ENCODE measurements at places on chromosomes 11 and 22.

- no peak for DNase-seq
Measured at GRCh38 chr11:20489948-20490347, 102.4 kb downstream of the PRMT3 start.

DNA sequence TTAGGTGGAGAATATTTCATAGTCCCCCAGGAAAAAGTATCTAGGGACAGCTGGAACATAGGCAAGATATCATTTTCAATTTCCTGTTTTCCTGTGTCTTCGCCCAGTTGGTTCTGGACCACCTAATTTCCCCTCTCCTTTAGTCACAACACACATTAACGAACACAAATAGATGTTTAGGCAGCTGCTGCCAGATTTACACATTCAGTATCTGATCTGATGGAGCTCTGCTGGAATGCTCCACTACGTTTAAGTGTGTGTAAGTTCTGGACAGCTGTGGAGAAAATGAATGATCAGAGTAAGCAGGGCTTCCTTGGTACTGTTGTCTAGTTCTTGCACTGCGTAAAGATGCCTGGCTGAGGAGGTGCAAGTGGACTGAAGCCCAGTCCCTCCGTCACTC, 36.1 kb upstream of the CLPB start:
- DNase-seq, result no peak

DNA sequence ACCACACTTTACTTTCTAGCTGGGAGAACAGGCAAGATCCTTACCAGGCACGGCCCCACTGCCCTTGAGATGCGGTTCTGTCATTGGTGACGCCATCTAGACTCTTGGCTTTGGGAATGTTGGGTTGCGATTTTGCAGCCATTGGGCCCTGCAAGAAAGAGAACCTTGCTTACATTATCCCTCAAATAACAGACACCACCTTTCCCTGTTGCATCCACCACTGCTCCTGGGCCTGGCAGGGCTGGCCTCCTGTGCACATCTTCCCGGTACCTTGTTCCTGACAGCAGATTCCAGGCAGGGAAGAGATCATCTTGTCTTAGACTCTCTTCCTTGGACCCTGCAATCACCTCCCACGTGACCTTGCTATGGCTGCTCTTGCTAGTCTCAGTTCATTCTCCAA, 3.4 kb downstream of the DHCR7 start:
- no peak for DNase-seq

- DNase-seq, result no peak
Measured at GRCh38 chr11:528166-528814, 7.1 kb downstream of the HRAS start.

DNA sequence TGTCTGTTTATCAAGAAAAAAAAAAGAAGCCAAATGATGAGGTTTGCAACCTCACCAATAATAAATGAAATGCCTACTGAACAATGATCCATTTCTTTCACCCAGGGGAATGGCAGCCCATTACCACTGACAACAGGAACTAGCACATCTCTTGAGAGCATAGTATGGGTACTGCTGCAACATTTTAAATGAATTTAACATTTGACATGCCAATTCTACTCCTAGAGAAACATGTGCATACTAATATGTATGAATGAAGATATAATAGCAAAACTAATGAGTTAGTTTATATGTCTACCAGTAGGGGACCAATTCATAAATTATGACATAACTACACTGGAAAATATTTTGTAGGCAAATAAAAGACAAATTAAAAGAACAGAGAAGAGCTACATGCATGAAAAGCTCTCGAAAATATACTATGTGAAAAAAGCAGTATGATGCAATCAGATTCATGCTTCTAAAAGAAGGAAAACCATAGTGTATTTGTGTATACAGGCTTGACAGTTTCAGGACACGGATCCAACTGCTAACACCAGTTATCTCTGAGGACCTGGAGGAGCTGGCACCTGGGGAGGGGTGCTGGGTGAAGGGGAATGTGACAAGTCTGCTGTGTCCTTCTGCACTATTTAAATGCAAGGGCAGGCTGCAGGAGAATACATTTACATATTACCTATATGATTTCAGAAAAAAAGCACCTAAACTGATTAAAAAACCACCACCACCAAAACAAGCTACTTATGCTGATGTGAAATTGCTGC, 6.9 kb downstream of the SMCO4 start:
- DNase-seq, result peak; percentile 27

DNA sequence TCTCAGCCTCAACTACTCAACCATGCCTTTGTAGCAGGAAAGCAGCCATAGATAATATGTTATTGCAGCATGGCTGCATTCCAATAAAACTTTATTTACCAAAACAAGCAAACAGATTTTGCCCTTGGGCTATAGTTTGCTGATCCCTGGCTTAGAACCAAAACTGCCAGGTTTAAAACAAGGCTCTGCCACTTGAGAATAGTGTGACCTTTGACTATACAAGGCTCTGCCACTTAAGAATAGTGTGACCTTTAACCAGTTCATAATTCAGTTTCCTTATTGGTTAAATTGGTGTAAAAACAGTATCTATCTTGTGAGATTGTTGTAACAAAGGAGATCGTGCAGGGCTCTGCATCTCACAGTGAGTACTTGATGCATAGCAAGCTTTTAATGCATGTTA, 217.3 kb upstream of the MTNR1B start:
- DNase-seq, result no peak

GRCh38 chr11:119057000-119057769, at the start of gene HYOU1:
TSS of gene HYOU1 (minus strand) at chr11:119057205. CDS start at chr11:119056160, 1,045 bp downstream.
- DNase-seq, result peak; percentile 99

- DNase-seq, result peak; percentile 59
Measured at GRCh38 chr11:46277622-46278386, at the start of gene CREB3L1. TSS of gene CREB3L1 (plus strand) at chr11:46277662. CDS start at chr11:46278112, 450 bp downstream.

GRCh38 chr11:121336279-121336937, 43.8 kb downstream of the SC5D start:
- DNase-seq, result no peak

- no peak for DNase-seq
Measured at GRCh38 chr22:43153899-43154298, 2.5 kb downstream of the TSPO start.

DNA sequence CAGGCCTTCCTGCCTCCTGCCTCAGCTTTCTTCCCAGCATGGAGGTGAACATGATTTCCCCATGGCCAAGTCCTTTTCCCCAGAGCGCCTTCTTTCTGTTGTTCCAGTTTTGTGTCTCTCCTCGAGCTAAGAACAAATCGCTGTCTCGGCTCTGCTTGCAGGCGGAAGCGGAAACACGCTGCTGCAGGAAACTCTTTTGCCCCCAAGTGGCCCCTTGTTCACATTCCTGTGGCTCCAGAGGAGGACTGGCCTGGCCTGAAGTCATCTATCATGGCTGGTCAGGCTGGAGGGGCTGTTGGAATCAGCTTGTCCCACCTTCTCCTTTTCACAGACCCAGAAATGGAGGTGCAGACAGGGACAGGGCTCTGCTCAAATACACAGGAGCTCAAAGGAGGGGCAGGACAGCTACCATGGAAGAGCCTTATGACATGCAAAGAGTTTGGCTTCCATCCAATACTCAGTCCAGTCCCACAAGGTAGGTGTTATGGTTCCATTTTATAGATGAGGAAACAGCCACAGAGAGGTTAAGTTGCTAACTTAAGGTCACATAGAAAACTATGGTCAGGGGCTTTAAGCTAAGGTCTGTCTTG, 182.2 kb upstream of the SYT13 start:
- DNase-seq, result no peak

DNA sequence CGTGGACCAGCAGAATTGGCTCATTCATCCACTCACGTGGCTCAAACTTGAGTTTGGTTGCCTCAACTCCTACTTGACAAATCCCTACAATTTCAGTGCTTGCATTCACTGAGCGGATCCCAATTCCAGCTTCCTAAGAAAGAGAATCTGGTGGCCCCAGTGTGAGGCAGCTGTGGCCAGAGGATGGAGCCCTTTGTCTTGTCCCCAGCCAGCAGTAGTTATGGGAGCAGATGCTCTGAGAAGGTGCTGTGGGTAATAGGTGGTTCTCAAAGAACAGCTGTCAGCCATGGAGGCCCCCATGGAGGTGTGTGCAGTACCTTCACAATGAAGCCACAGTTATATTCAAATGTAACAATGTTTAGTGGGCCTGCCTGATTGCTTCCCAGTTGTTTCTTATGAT, 39.3 kb downstream of the KREMEN1 start:
- no peak for DNase-seq

GRCh38 chr11:68257477-68258362, 14.1 kb downstream of the C11orf24 start:
- peak; percentile 96 for DNase-seq

DNA sequence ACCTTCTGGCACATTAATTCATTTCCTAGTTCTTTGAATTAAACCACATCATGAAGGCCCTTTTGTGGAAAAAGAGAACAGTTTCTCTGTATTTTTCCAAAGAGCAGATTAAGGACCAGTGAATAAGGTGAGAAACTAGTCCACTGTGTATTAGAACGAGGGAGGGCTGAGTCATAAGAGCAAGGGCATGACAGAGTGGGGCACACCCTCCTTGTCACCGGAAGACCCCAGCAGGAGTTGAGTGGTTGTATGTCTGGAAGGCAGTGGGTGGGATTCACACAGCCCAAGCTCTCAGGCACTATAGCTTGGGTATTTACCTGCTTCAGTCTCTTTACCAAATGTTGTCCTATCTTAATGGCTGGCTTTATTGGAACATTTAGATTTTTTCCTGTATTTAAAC, 86.8 kb downstream of the BMAL1 start:
- no peak for DNase-seq

- DNase-seq, result no peak
Measured at GRCh38 chr11:33383075-33383919, 126.1 kb downstream of the HIPK3 start.

GRCh38 chr11:110168033-110168803, 75.0 kb downstream of the ZC3H12C start:
- no peak for DNase-seq

DNA sequence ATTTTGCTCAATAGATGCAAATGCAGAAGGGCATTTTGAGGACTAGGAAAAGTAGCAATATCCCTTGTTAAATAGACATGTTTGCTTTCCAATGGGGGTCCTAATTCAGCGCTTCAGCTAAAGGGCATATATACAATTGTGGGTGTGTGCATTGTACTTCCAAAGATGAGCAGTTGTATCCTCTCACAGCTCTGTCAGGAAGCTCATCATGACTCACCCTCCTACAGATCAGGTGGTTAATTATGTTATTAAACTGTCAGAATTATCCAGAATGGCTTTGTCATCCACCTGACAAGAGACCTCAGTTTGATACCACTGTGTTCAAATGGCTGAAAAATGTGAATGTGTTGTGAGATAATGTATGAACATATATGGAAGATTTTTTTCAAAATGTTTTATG, 252.2 kb upstream of the MTNR1B start:
- no peak for DNase-seq
